ENCODE measurements at places on chromosomes 3 and 15. TPM values are rescaled to one million over a fixed set of nuclear protein-coding genes. Genes with fewer than 3 reads are reported as not detected.

DNA sequence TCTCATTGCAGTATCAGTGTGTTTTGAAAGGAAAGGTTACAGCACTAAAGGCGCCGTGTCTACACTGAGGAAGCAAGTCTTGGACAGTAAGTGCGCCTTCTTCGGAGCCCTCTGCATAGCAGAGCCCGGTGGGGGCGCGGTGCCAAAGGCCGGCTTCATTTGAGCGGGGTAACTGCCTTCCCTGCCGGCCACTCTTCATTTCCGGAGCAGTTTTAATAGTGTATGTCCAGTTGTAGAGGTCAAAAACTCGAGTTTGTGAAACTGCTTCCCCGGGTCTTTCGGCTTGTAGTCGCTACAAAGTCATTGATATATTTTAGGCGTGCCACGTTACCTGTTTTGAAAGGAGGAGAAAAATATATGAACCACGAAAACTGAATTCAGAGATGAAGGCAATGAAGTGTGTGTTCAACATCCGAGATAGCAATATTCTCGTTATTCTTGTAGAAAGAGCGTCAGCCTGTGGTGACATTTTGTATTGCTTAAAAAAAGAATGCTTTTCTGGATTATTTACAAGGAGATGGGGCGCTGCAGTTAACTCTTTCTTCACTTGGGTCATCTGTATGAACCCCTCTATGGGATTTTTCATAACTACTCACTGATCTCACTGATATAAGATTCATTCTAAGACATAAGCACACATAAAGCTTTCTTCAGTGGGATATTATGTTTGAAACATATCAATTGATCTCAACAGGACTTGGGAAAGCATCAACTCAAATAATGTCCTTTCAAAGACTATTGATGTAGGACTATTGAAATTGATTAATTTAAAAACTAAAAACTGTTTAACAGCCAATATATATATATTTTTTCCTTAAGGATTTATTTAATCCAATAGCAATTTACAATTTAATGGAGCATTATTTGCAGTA is 3.0 kb downstream of the ALCAM start:
- peak; percentile 89 for DNase-seq

SMCO1 gene
- not detected for total RNA-seq

DNA sequence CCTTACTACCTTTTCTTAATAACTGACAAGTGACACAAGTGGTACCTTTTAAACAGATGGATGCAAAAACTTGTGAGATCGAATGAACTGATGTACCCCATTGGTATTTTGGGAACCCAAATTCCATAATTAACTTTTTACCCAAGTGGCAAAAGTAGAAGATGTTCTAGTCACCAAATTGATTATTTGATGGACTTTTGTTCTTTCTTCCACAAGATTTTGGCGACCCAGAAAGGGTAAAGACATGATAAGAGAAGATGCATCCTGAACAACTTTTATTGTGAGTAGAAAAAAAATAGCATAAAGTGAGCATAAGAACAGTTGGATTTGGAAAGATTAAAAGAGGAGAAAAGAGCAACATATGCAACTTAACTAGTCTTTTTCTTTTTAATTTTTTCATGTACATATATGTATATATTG is 159.5 kb downstream of the TIGIT start:
- no peak for DNase-seq

- DNase-seq: no peak
Observed at GRCh38 chr3:24360957-24361356, 133.7 kb downstream of the THRB start.

DNA sequence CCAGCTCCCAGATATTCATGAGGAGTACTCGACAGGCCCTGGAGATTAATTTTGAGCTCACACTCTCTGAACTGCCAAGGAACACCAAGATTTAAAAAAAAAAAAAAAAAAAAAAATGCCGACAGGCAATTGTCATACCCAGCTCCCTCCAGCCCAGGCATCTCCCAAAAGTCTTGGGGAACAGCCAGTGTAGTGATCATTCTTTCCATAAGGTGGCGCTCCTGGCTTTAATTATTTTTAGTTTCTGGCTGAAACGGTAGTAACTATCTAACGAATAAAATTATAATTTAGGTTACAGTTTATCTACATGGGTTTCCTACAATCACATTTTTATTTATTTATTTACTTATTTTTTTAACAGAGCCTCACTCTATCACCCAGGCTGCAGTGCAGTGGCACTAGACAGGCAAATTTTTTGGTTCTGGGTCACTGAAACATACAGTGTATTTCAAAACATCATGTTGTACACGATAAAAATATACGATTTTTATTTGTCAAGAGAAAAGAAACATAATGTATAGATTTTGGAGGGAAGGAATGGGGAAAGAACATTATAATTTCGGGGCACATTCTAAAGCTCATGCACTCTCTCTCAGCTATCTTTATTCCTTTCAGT is 157.3 kb downstream of the ADAMTS9 start:
- DNase-seq: no peak

DNA sequence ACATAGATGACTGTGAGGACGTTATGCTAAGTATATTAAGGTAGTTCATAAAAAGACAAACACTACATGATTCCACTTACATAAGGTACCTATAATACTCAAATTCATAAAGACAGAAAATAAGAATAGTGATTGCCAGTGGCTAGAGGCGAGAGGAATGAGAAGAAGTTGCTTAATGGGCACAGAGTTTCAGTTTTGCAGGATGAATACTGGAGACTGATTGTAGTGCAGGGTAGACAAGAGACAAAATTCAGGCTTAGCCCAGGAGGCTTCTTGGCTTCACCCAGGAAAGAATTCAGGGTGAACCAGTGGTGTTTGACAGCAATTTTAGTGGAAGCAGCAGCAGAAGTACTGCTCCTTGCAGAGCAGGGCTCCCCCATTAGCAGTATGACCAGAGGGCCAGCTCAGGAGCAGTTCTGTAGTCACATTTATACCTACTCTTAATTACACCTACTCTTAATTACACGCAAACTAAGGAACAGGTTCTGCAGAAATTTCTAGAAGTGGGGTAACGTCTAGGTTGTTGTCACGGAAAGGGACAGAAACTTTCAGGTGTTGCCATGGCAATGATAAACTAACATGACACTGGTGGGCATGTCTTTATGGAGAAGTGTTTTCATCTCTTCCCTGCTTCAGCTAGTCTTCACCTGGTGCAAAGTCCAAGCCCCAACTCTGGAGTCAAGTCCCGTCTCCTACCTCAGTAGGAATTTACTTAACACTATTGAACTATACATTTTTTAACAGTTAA is 55.2 kb downstream of the TBL1XR1 start:
- no peak for DNase-seq

DNA sequence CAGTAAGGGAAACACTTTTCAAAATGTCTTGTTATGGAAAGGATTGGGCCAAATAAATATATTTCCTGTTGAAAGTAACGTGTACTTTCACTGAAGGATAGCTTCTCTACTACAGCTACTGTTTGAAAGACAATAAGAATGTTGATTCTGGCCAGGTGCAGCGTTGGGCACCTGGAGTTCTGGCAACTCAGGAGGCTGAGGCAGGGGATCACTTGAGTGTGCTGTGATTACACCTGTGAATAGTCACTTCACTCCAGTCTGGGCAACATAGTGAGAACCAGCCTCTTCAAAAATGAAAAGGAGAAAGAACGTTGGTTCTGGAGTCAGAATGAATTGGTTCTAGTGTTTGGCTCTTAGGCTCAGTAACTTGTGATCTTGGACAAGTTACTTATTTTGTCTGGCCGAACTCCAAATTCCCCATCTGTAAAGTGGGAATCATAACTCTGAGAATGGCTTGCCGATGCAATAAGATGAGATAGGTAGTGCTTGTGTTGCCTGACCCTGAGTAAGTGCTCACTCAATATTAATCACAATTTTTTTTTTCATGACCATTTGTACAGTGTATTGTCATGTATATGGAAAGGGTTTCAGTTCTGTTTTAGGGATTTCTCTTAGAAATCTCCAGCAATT is 310.8 kb downstream of the PTPRG start:
- DNase-seq: no peak

SCAANT1 gene
- total RNA-seq: not detected

DNA sequence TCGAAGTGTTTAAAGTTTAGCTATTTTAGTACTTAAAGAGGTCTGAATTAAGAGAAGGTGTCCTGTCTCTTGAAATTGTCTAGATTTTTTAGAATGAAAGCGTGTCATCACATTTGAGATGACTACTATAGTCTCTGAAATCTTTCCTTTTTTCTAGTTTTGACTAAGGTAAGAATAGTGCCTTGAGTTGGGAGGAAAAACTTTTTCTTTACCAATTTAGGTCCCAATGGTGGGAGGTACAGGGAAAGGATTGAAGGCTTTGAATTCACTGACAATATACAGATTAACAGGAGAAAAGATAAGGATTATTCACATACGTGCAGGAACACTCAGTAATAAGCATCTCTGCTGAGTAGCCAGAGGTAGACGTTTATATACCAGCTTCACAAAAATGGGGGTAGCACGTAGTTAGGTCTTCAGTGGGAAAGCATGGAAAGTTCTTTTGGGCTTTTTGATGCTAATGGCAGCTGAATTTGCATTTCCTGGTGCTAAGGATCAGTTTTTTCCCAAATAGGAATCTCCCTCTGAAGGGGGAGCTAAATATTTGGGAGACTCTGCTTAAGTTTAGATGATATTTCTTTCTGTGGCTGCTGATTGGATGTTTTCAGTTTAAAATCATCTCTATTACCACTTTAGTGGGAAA is 88.1 kb downstream of the VPS8 start:
- no peak for DNase-seq

DNA sequence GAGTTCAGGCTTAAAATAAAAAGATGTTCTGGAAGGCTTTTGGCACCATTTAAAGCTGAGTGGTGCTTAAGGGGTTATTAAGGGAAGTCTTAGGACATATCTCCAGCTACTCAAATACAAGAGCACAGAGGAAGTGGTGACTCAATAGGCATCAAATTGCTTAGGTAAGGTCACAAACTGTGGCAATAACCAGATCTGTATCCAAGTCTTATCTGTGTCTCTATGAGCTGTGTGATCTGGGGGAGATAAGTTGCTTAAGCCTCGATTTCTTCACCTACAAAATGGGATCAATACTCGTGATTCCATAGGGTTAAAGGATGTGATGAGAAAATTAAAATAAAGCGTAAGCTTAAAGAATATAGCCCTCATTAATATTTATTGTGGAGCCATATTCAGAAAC is 7.6 kb downstream of the HDC start:
- DNase-seq: no peak

DNA sequence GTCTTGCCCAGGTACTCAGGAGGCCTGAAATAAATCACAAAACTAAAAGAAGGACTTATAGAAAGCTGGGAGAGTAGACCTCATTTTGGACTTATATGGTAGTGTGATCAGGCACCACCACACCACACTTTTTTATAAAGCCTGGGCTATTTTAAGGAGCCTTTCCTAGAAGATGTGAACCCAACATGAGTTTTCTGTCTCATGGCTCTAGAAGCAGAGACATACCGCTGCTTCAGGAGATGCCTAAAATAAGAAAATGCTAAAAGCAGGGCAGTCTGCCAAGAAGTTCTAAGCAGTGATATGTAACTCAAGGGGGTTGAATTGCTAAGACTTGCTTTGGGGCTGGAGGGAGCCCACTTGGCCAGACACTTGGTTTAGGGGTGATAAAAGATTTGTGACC is 49.6 kb downstream of the SUMF1 start:
- DNase-seq: no peak

- no peak for DNase-seq
Observed at GRCh38 chr3:19202303-19202702, 54.0 kb downstream of the KCNH8 start.

NR2F2 gene
- 114 TPM for total RNA-seq

BFSP2 gene
- not detected for total RNA-seq
